ENCODE measurements at places on chromosomes 2 and 18.
A peak's percentile ranks its signal among the peaks of the same experiment; 100 is the strongest.

DNA sequence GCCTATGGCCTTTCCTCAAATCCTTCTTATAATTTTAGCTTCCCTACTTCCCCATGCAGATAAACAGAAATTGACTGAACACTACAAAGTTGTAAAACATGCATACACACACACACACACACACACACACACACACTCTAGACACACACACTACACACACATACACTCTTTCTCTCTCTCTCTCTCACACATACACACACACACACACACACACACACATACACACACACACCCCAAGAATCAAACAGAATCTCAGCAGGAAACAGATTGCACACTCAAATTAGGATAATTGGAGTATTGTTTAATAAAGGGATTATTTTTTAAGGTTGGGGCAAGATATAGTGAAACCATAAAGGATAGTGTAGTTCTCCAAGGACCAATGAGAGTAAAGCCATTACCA lies 152.2 kb upstream of the SP5 start:
- no peaks in the 10 kb centered on the region for H3K4me1 ChIP-seq
- H3K27me3 ChIP-seq = peaks cover under 1% of the 10 kb centered on the region
- no peaks in the 10 kb centered on the region for H3K36me3 ChIP-seq
- no peak for DNase-seq

DNA sequence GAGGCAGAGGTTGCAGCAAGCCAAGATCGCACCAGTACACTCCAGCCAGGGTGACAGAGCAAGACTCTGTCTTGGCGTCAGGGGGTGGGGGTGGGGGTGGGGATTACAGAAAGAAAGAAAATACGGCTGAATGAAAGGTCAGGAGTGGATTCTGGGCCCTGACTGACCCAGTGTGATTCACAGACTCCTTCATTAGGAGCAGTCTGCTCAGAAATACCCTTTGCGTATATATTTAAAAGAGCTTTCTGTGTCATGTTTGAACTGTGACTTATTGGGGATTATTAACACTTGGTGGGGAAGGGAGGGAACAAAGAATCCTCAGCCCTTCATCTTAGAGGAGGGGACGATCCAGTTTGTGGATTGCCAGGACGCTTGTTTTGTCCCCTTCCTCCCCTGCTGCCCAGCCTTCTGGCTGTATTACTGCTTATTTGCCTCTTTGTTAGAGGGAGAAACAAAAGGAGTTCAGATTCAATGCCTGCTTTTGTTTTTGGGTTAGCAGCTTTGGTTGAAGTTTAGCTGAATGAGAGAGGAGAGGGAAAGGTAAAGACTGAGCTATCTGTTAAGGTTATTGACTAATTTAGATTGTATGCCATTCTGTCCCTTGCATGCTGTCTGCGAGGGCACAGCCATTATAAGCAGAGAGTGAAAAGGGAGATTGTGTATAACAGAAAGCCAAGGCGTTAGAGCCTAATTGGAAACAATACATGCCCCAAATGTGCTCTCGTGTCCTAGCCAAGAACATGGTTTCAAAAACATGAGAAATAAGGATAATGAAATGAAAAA lies 118.3 kb downstream of the FMNL2 start:
- H3K27me3 ChIP-seq = peaks cover 40% of the 10 kb centered on the region
- DNase-seq = no peak
- no peaks in the 10 kb centered on the region for H3K36me3 ChIP-seq
- H3K4me3 ChIP-seq = no peak overlapping the region
- no peaks in the 10 kb centered on the region for H3K4me1 ChIP-seq

- peaks cover 7% of the 10 kb centered on the region for H3K4me1 ChIP-seq
- H3K4me3 ChIP-seq = no peak overlapping the region
- DNase-seq = no peak
- H3K27me3 ChIP-seq = no peaks in the 10 kb centered on the region
- H3K27ac ChIP-seq = no peak overlapping the region
- H3K36me3 ChIP-seq = no peaks in the 10 kb centered on the region
Observed at GRCh38 chr2:195642027-195642678, 14.9 kb upstream of the SLC39A10 start.

DNA sequence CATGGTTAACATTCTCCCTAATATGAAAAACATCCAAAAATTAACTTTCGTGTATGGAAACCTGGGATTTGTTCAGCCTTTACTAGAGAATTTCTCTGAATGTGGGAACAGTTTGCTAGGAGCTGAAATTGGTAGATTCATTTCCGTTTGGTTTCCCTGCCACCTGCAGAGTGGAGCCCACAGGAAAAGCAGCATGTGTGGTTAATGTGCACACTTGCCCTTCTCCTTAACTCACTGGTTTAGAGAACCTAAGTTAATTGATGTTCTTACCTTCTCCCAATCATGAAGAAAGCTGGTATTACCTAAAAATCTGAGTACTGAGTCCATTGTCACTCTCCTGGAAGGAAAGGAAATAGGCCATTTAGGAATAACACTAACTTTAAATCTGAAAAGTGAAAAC lies 37.6 kb upstream of the ASXL3 start:
- H3K36me3 ChIP-seq = no peaks in the 10 kb centered on the region
- no peak for DNase-seq
- no peaks in the 10 kb centered on the region for H3K4me1 ChIP-seq
- no peak overlapping the region for H3K4me3 ChIP-seq
- no peak overlapping the region for H3K27ac ChIP-seq

DNA sequence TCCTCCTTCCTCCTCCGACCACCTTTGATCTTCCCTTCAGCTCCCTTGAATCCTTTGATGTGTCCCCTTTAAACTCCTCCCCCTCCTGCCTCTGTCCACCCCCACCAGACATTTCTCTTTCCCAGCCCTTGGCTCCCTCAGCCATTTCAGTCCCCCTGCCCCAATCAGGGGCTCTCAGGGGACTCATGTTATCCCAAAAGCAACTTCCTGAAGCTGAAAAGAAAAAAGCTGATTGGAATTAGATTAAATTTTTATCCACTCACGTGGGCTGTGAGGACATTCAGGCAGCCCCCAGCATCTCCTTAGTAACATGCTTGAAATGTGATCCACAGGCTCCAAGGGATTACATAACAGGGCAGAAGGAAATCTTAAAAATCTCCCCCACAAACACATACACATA lies 81.3 kb downstream of the NEURL3 start:
- H3K4me1 ChIP-seq = peaks cover 5% of the 10 kb centered on the region
- H3K27ac ChIP-seq = no peak overlapping the region
- H3K36me3 ChIP-seq = peaks cover 1% of the 10 kb centered on the region
- DNase-seq = no peak
- no peak overlapping the region for H3K4me3 ChIP-seq

- H3K27ac ChIP-seq = no peak overlapping the region
- no peak for DNase-seq
- peaks cover 7% of the 10 kb centered on the region for H3K4me1 ChIP-seq
- H3K27me3 ChIP-seq = peaks cover 68% of the 10 kb centered on the region
- peaks cover 2% of the 10 kb centered on the region for H3K36me3 ChIP-seq
- H3K4me3 ChIP-seq = peak overlapping the region; percentile 72
Observed at GRCh38 chr18:74457725-74458421, 765 bp upstream of the DIPK1C start.

- H3K27me3 ChIP-seq = no peaks in the 10 kb centered on the region
- DNase-seq = no peak
- no peak overlapping the region for H3K4me3 ChIP-seq
- H3K36me3 ChIP-seq = no peaks in the 10 kb centered on the region
- no peak overlapping the region for H3K27ac ChIP-seq
Observed at GRCh38 chr2:168448980-168449379, 7.1 kb upstream of the CERS6 start.

GRCh38 chr2:231395188-231396057 lies at the start of gene B3GNT7:
Gene B3GNT7, plus strand, starts transcription at chr2:231395710. Its CDS starts 94 bp downstream, at chr2:231395804.
- peaks cover 31% of the 10 kb centered on the region for H3K4me1 ChIP-seq
- H3K27me3 ChIP-seq = peaks cover 64% of the 10 kb centered on the region
- no peak for DNase-seq
- peak within 1 kb of the TSS; percentile 16 for H3K27ac ChIP-seq
- peaks cover 5% of the 10 kb centered on the region for H3K36me3 ChIP-seq

GRCh38 chr2:168819829-168820489 lies 17.5 kb downstream of the NOSTRIN start:
- peaks cover 15% of the 10 kb centered on the region for H3K27me3 ChIP-seq
- DNase-seq = no peak
- H3K36me3 ChIP-seq = no peaks in the 10 kb centered on the region
- no peak overlapping the region for H3K27ac ChIP-seq
- no peak overlapping the region for H3K4me3 ChIP-seq
- no peaks in the 10 kb centered on the region for H3K4me1 ChIP-seq

- no peak overlapping the region for H3K27ac ChIP-seq
- no peak overlapping the region for H3K4me3 ChIP-seq
- no peak for DNase-seq
- peaks cover 84% of the 10 kb centered on the region for H3K27me3 ChIP-seq
- no peaks in the 10 kb centered on the region for H3K36me3 ChIP-seq
Observed at GRCh38 chr2:216717491-216717901, 22.1 kb upstream of the IGFBP5 start.

- H3K4me1 ChIP-seq = peaks cover 5% of the 10 kb centered on the region
- no peak overlapping the region for H3K4me3 ChIP-seq
- peaks cover 83% of the 10 kb centered on the region for H3K27me3 ChIP-seq
- no peak overlapping the region for H3K27ac ChIP-seq
- DNase-seq = no peak
- H3K36me3 ChIP-seq = peaks cover 2% of the 10 kb centered on the region
Observed at GRCh38 chr18:47250391-47251046, 941 bp downstream of the SKOR2 start.

GRCh38 chr2:148813603-148814065 lies 61.4 kb upstream of the KIF5C start:
- no peaks in the 10 kb centered on the region for H3K36me3 ChIP-seq
- H3K4me1 ChIP-seq = peaks cover 19% of the 10 kb centered on the region
- H3K27ac ChIP-seq = peak overlapping the region; percentile 50
- peak; percentile 27 for DNase-seq
- H3K27me3 ChIP-seq = peaks cover 39% of the 10 kb centered on the region

DNA sequence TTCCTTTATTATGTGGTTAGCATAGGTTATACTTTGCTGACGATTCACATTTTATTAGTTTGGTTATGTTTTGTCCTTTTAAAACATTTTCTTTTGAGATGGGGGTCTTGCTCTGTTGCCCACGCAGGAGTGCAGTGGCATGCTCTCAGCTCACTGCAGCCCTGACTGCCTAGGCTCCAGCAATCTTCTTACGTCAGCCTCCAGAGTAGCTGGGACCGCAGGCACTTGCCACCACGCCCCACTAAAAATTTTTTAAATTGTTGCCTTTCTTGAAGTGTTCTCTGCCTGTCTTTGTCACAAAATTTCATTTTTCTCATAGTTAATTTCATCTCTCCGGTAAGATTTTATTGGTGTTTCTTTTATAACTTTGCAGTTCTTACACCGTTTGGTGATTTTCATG lies 18.9 kb downstream of the HRH4 start:
- no peaks in the 10 kb centered on the region for H3K36me3 ChIP-seq
- H3K27ac ChIP-seq = no peak overlapping the region
- DNase-seq = no peak
- H3K4me1 ChIP-seq = no peaks in the 10 kb centered on the region
- no peaks in the 10 kb centered on the region for H3K27me3 ChIP-seq

DNA sequence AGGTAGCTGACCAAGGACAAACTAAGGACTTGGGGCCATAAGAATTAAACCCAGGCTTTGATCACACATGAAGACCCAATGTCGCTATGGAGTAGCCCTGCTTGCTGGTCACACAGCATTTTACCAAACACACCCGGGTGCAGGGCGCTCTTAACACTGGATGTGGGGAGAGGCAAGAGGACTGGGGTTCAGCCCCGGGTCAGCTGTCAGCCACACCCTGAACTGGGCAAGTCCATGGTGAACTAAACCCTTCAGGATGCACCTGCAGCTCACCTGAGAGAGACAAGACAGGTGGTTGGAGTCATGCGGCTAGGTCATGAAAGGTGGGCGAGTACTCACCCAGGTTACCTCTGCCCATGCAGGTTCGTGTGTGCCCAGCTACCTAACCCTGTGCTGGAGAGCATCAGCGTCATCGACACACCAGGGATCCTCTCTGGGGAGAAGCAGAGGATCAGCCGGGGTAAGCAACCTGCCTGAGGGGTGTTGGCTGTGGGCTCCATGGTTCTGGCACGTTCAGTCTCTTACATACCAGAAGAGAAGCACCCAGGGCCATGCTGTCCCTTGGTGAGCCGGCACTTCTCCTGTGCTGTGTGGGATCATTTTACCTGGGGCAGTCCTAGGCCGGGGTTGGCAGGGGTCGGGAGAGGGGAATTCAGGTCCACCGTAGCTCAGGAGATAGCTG lies 15.2 kb downstream of the EHD3 start:
- no peak overlapping the region for H3K4me3 ChIP-seq
- H3K27ac ChIP-seq = no peak overlapping the region
- H3K4me1 ChIP-seq = no peaks in the 10 kb centered on the region
- no peaks in the 10 kb centered on the region for H3K27me3 ChIP-seq
- DNase-seq = no peak

- H3K36me3 ChIP-seq = peaks cover 2% of the 10 kb centered on the region
- no peaks in the 10 kb centered on the region for H3K27me3 ChIP-seq
- no peaks in the 10 kb centered on the region for H3K4me1 ChIP-seq
- DNase-seq = no peak
- H3K4me3 ChIP-seq = no peak overlapping the region
Observed at GRCh38 chr2:190762566-190762965, 113.7 kb downstream of the NAB1 start.

- no peaks in the 10 kb centered on the region for H3K4me1 ChIP-seq
- H3K27me3 ChIP-seq = peaks cover 5% of the 10 kb centered on the region
- no peak overlapping the region for H3K27ac ChIP-seq
- H3K36me3 ChIP-seq = no peaks in the 10 kb centered on the region
Observed at GRCh38 chr2:160628811-160629210, 135.2 kb upstream of the RBMS1 start.

DNA sequence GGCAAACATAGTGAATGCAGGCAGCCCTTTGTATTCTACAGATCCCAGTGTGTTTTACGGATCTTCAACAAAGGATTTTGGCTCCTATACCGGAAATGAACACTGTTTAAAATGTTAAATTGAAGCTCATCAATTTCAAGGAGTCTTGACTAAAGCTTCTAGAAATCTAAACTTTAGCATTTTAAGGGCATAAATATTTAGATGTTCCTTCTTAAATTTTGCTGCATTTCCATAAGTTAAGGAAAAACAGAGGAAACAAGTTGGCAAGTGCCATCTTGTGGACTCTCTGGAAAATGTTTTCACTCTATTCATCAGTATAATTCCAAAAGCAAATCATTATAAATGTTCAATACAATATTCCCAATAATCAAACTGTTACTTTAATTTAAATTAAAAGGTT lies 19.6 kb downstream of the CHN1 start:
- peaks cover 9% of the 10 kb centered on the region for H3K27me3 ChIP-seq
- H3K4me3 ChIP-seq = no peak overlapping the region
- peaks cover 5% of the 10 kb centered on the region for H3K36me3 ChIP-seq
- no peak for DNase-seq

DNA sequence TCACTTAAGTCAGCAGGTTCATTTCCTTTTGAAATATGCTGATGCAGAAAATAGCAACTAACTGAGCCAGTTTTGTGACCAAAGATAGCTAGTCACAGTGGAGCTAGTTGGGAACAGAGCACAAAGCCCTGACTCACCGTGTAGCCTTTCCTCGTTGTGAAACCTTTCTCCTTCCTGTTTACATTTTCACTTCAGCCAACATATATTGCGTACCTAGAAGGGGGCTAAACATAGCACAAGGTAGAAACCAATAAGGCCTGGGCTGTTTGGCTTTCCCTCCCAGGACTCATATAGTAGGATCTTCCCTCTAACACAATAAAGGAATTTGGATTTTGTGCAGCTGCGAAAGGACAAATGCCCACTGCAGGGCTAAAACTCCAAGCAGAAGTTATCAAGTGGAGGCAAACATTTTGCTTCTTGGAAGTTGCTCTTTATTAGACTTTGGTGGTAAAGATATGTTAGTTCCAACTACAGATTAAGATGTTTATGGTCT lies 24.5 kb upstream of the LPIN2 start:
- H3K27ac ChIP-seq = peak overlapping the region; percentile 50
- H3K27me3 ChIP-seq = no peaks in the 10 kb centered on the region
- peaks cover 7% of the 10 kb centered on the region for H3K4me1 ChIP-seq
- DNase-seq = no peak
